ENCODE measurements at places on chromosomes 13 and 19.
A peak's percentile ranks its signal among the peaks of the same experiment; 100 is the strongest.

DNA sequence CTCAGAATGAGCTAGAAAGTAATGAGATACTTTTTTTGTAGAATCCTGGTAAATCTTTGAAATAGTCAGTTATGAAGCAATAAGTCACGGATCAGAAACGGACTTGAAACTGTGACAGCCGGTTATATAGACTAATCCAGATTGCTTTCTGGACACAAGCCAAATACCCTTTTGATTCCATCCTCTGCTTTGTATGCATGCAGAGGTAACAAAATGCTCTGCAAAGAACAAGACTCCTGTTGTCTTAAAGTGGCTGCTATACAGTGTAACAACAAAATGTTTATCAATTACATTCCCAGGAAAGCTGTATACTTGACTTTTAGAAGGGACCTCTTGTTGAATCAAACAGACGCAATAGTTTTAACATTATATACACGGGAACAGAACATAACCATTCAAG, 66.5 kb upstream of the STARD13 start:
- DNase-seq: peak; percentile 35

GRCh38 chr19:37079238-37079637, 1.0 kb downstream of the ZNF420 start:
- DNase-seq: no peak

- no peak for DNase-seq
Observed at GRCh38 chr13:52161181-52161646, 1.8 kb upstream of the NEK3 start.

DNA sequence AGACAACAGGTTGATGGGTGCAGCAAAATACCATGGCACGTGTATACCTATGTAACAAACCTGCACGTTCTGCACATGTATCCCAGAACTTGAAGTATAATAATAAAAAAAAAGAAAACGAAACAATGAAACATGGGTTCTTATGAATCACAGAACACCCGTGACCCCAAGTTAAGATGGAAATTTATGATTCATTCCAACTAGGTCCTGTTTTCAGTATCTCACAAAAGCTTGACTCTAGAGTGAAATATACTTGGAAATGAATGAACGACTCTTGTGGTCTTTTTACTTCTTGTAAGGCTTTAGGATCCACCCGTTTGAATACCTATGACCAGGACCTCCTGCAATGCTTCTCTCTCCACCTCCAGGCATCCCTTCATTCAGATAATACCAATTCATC, 3.5 kb upstream of the LILRB4 start:
- no peak for DNase-seq

- peak; percentile 13 for DNase-seq
Observed at GRCh38 chr13:29707876-29708543, 112.5 kb upstream of the SLC7A1 start.

GRCh38 chr13:80563439-80563838, 222.5 kb upstream of the SPRY2 start:
- no peak for DNase-seq

DNA sequence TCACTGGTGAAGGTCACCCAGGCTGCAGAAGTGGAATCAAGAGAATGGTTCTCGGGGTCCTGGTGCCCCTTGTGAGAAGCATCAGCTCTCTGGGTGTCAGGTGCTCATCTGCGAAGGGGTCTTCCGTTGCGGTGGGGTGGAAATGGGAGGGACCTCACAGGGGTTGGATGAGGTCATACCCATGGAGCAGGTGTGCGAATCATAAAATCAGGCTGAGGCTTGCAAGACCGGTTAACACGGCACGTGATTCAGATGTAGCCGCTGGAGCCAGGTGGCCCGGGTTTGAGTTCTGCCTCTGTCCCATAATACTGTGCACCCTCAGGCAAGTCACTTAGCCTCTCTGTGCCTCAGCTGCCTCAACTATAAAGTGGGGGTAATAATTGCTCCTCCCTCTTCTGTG, 3.9 kb upstream of the KLK15 start:
- DNase-seq: no peak

GRCh38 chr13:74210693-74211393, 76.6 kb upstream of the KLF12 start:
- no peak for DNase-seq

DNA sequence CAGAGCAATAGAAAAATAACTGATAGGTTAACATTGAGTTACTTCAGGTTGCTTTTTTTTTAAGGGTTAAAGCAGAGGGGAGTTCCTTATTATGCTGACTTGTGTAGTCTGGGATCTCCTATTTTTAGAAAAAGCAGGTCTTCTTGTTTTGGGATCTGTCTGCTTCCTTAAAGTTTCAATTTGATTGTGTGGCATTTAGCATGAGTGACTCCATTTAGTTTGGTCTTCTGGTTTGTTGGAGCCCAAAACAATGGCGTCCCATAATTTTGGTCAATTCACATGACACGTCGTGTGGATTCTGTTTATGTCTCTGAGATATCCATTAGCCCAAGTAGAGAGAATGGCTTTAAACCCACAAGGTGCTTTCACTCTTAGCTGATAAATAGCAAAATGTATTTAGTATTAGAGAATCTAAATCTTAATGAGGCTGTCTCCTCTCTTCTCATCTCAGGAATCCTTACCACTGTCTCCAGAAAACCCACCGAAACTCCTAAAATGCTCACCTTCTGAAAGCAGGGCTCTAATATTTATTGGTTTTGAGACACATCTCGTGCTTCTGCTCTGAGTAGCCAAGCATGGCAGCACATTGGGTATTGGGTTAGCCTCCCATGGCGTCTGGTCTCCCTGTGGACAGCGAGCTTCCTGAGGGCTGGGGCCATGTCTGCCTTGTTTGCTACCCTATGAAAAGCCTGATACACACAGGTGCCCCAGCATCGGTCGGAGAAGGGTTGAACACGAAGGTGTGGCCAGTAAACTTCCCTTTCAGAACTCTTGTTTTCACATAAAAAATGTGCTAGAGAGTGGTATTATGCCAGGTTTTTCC, 67.2 kb upstream of the GPR183 start:
- DNase-seq: no peak

GRCh38 chr13:30745906-30746686, 10.8 kb downstream of the ALOX5AP start:
- peak; percentile 22 for DNase-seq

DNA sequence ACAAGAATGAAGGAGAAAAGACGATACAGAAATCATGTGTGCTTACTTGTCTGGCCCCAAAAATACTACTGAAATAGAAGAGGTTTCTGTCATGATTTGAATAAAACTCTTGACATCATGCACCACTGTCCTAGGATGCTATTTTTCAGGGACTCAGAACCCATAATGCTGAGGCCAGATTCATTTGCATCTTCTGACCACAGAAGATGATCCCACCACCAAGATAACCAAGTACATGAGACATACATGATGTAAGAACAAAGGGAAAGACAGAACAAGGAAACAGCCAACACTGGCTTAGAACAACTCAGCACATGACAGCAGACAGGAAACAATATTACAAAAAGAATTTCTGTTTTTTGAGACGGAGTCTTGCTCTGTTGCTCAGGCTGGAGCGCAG, 2.5 kb downstream of the ZNF552 start:
- DNase-seq: no peak

DNA sequence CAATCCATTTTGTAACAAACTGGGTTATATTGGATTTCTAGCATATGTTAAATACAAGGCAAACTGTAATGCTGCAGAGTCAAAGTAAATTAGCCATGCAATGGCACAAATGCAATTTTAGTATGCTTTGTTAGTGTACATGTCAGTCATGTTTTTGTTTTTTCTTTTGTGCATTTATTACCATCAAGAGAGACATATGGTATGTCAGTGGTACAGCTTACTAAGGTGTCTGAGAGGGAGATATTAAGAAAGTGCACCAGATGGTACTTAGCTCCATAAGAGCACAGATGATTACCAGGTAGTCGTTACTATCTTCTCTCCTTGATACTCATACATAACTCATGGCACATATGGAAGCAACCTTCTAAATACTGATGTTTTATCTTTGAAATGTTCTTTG, 550.3 kb downstream of the GPC5 start:
- DNase-seq: no peak

DNA sequence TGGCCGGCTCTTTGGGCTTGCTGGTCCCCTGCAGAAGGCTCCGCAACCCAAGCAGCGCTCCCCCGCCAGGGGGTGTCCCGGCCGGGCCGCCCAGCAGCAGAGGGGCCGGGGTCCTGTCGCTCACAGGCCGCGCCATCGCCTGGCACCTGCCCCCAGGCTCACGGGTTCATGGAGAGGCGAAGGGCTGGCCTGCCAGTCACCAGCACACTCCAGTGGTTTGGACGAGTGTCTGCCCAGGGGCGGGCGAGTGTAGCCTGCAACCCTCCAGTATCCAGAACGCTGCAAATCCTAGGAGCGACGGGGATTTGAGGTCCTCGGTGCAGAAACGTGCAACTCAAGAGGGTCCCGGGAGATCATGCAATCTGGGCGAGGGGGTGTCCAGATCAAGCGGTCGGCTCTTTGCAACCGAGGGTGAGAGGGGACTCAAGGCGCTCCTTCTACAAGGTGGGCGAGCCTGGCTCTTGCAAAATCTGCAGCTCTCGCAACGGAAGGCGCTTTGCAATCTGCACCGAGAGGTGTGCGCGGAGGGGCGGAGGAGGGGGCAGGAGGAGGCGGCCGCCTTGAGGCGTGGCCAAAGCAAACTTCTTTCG, at the start of gene DBP:
Gene DBP (minus strand): TSS at position 521 of the 590 bp plus-strand sequence. CDS start 385 bp downstream, at position 136.
- DNase-seq: no peak

- DNase-seq: no peak
Observed at GRCh38 chr13:76845367-76845766, 40.8 kb downstream of the KCTD12 start.

DNA sequence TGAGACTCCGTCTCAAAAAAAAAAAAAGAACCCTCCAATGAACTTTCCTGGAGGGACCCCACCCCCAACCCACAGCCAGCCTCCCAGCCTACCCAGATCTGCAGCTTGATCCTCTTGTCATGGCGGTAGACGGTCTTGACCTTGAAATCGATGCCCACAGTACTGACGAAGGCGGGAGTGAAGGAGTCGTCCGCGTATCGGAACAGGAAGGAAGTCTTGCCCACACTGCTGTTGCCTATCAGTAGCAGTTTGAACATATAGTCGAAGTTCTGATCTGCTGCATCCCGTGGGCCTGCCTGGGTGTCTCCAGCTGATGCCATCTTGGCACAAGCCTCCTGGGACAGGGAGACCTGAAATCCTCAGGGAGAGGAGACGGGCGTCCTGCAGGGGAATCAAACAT, 2.4 kb downstream of the RAB3D start:
- DNase-seq: no peak
